ENCODE measurements at places on chromosomes 3 and 15. TPM values are rescaled to one million over a fixed set of nuclear protein-coding genes. Genes with fewer than 3 reads are reported as not detected.

Gene THUMPD3
- total RNA-seq, result 49.3 TPM

Gene ITGA11
- 0.64 TPM for total RNA-seq

Gene ATP6V1A
- 39.0 TPM for total RNA-seq

Gene CCDC54
- total RNA-seq, result not detected

Gene PP2D1
- total RNA-seq, result not detected

Gene MEIS2
- total RNA-seq, result not detected

Gene EPHB1
- 0.43 TPM for total RNA-seq

Gene MESP2
- total RNA-seq, result not detected

Gene NCKIPSD
- total RNA-seq, result 34.1 TPM

Gene P2RY14
- total RNA-seq, result 0.57 TPM

Gene CHL1
- total RNA-seq, result not detected

Gene NR1I2
- total RNA-seq, result 0.07 TPM

Gene MYL3
- total RNA-seq, result not detected

Gene IQCH
- 1.1 TPM for total RNA-seq

Gene KNL1
- 51.7 TPM for total RNA-seq

Gene TRIM59
- 51.7 TPM for total RNA-seq

Gene WDR72
- total RNA-seq, result not detected

Gene IGDCC3
- not detected for total RNA-seq

Gene CCR2
- total RNA-seq, result 19.9 TPM

Gene PLA2G4D
- not detected for total RNA-seq

Gene GLDN
- total RNA-seq, result not detected

Gene A4GNT
- total RNA-seq, result not detected

Gene CHRNB4
- not detected for total RNA-seq

Gene SLC38A3
- total RNA-seq, result not detected

Gene ACTC1
- not detected for total RNA-seq

All from T-helper 2 cell treated with Interferon-gamma antibody and Interleukin-4, amounts not matched to agents 100 ng/mL and 5 ng/mL, for 36 hours (primary cell).